ENCODE measurements at places on chromosomes 11 and 22.

DNA sequence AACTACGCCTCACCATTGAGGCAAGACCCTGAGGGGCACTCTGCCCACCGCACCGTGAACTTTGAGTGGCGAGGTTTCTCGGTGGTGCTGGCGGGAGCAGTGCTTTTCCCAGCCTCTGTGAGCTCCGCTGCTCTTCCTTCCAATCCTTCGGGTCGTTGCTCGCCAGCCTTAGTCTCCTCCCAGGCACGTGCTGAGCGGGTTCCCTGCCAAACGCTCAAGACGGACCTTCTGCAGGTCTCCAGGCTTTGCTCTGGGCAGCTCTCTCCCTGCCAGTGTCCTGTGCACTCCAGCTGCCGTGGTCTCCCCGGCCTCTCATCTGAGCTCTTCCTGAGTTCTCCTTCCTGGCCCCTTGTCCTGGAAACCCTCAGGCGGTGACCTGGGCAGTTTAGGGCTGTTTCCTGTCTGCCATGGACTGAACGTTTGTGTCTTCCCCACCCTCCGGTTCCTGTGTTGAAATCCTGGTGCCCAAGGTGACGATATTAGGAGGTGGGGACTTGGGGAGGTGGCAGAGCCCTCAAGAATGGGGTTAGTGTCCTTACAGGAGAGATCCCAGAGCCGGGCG lies 11.2 kb upstream of the MUC6 start:
- DNase-seq, result no peak

DNA sequence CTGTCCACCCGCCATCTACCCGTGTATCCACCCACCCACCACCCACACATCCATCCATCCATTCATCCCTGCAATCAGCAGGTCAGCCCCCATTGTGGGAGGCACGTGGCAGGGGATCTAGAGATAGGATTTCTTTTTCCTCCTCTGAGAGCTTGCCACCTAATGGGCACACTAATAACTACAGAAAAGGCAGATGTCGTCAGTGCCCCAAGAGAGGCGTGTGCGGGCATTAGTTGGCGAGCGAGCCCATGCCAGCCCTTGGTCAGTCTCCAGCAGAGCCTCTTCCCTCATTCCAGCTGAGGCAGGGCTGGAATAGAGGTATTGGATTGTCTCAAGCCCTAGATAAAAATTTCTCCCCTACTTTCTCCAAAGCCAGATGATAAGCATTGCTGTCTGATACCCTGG lies 9.7 kb downstream of the USP2 start:
- DNase-seq, result no peak

GRCh38 chr22:47120399-47120798 lies 357.9 kb downstream of the TBC1D22A start:
- no peak for DNase-seq

GRCh38 chr11:73375830-73376159 lies 404 bp upstream of the RELT start:
- DNase-seq, result no peak

DNA sequence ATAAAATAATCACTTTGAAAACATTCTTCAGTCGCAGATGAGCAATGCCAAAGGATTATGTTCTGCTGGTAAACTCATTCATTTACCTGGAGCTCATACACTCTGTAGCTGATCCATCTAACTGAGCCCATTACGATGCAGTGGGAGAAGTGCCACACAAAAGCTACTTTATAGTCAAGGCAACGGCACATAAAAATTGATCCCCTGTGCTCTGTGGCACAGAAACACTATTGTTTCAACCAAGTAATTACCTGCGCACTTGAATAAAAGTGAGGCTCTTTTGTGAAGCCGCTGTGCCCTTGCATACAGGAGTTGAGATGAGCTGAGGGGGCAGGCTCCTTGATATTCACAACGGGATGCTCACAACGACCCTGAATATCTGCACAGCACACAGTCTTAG lies 7.2 kb downstream of the DKK3 start:
- no peak for DNase-seq

DNA sequence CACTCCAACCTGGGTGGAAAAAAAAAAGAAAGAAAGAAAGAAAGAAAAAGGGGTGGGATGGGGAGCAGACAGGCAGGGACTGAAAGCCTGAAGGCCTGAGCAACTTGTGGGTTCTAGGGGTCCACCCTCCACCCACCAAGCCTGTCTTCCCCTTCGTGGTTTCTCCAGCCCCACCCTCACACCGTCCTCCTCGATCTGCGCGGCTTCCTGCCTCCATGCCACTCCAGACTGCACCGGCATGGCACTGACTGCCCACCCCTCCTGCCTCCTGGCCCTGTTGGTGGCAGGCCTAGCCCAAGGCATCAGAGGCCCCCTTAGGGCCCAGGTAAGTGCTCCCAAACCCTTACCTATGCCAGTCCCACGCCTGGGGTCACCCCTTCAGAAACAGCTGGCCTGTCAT lies at the start of gene CTSW:
TSS of gene CTSW (plus strand) at position 221 of the 400 bp plus-strand sequence. CDS start at position 239, 18 bp downstream.
- peak; percentile 42 for DNase-seq
